Caki2 (cell line): ENCODE measurements at places on chromosomes 3 and 15.

- no peak for DNase-seq
Observed at GRCh38 chr15:80308002-80308401, 56.0 kb upstream of the CTXND1 start.

DNA sequence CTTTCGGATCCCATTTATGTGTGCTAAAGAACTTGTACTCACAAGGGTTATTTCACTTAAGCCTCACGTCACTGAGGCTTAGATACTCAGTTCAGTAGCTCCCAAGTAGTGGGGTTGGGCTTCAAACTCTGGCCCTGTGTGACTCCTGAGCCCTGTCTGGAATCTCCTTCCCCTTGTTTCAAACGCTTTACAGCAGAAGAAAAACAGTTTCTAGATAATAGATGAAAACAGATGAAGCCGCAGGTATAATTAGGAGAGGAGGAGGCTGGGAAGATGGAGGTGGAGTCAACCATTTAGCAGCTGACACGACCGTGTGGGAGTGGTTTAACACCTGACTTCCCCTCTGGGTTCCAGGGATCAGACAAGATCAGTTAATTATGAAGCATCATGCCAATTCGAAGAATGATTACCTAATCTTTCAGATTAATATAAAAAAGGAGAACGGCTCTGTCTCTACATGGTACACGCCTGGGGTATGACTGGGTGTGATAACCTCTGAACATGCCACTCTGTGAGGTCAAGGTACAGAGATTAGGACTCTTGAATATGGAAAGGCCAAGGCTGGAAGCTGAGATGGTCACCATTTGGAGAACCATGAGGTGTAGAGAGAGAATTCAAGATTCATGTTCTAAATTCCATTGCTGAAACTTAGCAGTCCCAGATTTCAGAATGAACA, 31.1 kb downstream of the TPM1 start:
- no peak for DNase-seq

- no peak for DNase-seq
Observed at GRCh38 chr3:164730815-164731360, 347.4 kb downstream of the SI start.

GRCh38 chr3:46449755-46450552, 14.8 kb downstream of the LTF start:
- no peak for DNase-seq

GRCh38 chr3:24017305-24017704, 72.2 kb downstream of the NR1D2 start:
- DNase-seq: no peak

DNA sequence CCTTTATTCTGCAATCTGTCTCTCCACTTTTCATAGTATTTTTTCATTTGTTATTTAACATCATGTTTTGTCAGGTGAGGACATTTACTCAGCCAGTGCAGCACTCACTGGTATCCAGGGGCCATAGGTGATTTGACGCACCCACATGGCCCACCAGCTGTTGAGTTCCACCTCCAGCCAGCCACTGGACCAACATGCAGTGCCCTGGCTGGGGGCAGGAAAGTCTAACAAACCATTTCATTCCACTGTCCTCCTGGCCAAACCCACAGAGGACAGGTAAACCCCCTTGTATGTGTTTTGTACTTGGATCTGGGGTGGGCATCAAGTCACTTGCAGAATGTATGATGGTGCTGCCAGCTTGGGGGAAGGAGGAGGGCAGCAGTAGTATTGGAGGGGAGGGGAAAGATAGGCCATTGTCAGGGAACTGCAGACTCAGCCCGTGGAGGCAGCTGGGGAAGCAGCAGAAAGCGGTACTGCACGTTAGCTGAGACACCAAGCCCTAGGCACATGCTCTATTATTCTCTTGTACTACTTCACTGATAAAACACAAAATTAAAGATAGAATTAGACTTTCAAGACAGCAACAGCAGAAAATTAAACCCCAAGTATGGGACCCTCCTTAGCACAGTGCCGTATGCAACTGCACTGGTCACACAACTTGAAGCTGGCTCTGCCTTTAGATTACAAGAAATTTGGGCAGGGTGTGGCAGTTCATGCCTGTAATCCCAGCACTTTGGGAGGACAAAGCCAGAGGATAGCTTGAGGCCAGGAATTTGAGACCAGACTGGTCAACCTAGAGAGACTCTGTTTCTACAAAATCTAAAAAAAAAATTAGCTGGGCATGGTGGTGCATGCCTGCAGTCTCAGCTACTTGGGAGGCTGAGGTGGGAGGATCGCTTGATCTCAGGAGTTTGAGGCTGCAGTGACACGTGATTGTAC, 15.4 kb upstream of the RPL24 start:
- no peak for DNase-seq

DNA sequence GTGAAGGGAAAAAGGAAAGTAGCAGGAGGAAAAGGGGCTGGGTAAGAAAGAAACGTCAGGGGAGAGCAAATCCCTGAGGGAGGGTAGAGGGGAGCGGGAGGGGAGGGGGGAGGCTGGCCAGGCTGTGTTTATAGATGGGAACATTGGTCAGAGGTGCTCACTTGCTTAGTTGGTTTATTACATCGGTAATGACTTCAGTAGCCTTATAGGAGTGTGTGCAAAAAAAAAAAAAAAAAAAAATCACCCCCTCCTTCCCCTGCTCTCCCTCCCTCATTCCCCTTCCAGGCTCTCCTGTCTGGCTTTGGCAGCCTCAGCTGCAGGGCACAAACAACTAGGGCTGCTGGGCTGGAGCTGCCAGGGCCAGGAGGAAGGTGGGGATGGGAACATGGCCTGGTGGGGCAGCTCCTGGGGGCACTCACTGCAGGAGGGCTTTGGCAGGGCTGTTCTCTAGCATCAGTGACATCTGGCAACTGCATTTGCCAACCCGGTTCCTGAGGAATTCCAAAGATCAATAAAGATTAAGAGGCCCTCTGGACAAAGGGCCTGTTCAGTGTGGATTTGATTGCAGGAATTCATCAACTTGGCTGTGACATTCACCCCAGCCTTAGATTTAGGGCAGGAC, 334.5 kb upstream of the FRG2C start:
- no peak for DNase-seq

DNA sequence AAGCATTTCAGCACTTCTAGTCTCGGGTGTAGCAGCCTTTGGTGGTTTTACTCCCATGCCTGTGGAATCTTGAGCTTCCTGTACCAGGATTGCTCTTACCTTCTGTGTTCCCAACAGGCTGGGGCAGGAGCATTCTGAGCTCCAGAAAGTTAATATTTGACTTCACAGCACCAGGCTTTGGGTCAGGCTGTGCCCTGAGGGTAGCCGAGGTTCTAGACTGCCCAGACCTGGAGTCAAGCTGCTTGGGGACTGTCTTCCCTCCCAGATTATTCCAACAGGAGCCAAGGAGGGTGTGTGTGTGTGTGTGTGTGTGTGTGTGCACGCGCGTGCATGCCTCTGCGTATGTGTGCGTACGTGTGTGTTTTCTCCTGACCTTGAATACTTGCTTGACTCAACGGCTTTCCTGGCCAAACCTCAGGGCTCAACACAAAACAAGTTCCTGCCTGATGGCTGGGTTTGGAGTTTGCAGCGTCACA, 94.8 kb downstream of the FLNB start:
- no peak for DNase-seq

GRCh38 chr3:195207056-195207455, 63.9 kb downstream of the XXYLT1 start:
- DNase-seq: no peak

DNA sequence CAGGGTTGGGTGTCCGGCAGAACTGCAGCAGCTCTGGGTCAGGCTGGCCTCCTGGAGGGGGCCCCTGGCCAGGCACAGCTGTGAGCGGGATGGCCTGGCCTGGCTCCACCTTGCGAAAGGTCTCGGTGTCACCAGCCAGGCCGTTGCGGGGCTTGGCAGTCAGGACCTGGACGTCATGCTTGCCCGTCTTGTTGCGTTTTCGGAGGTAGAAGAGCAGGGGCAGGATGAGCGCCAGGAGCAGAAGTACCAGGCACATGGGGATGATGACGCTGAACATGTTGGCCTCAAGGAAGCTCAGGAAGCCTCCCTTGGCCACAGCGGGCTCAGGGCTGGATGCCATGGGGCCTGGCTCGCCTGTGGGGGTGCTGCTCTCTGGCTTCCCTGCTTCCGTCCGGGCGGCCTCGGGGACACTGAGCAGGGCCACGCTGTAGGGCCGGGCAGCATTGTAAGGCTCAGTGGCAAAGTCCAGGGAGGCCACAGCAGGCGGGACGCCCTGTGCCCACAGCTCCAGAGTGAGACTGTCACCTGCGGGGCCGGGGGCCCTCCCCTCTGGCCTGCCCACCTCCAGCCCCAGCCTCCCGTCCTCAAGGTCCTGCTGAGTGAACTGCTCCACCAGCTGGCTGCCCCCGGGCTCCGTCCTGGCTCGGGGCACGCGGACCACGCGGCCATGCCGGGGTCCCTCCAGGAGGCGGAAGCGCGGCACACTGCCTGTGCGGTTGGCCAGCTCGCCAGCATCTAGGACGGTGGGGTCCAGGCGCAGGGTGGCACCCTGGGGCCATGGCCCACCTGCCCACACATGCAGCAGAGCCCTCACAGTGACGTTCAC, 28.1 kb downstream of the SNX33 start:
- no peak for DNase-seq

GRCh38 chr3:77039606-77040171, at the start of gene ROBO2:
Gene ROBO2, plus strand, starts transcription at chr3:77040099. Its CDS starts 687 bp downstream, at chr3:77040786.
- DNase-seq: peak; percentile 14

GRCh38 chr3:127001486-127002194, 18.7 kb downstream of the PLXNA1 start:
- DNase-seq: no peak

DNA sequence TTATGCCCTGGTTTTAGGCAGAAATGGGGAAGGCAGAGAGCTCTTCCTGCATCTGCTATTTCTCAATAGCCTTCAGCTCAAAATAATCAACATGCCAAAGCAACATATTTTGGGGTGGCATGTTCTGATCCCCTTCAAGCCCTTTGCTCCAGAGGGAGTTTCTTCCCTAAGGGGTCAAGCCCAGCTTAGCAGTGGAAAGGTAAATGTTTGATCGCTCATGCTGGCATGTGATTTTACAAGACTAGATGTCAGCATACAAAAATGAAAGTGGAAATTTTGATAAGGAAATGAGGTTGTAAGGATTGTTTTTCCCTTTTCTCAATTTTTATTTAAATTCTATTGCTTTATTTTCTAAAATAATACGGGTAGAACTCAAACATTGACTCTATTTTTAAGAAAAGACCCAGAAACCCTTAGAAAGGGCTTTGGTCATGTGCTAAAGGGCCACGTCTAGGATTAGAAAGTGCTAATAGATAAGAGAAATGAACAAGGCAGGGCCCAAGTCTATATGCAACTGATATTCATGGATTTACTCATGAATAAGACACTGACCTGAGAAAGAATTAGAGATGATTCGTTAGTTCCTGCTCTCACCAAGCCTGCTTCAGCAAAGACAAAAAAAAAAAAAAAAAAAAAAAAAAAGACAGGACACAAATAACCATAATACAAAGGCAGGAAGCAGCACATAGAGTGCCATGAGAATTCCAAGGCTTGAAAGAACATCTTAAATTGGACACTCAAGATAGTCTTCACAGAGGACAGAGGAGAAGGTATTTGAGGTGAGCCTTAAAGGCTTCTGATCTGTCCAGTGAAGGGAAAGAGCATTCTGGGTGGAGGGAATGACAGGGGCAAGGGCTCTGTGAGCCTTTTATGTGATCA, 55.0 kb upstream of the NR2E3 start:
- no peak for DNase-seq

DNA sequence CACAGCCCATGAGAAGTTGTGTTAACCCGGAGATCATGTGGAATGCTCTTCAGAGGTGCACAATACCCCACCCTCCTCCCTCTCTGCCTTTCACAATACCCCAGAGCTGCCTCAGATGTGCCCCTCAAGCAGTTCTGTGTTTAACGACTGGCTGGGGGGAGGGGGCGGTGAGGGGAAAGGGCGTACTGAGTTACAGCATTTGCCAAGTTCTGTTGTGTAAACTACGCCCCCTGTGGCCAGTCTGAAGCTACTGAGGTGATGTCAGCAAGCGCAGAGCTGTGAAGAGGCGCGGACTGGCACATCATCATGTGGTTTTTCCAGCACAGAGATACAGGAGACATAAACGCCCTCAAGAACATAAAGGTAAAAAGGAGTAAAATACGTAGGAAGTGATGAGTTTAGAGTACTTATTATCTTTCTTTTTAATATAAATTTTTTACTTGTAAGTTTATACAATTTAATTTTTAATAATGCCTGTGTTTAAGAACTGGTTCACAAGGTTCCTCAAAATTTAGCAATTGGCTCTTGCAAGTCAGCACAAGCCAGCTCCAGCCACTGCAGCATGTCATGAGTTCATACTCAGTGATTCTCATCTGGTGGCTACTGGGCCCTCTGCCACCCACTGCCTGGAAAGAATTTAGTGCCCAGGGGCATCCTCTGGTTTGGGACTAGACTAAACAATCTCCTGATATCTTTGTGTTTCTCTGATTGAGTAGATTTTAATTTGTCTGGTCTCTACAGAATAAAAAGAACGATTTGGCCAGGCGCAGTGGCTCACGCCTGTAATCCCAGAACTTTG, 1.7 kb downstream of the EPB42 start:
- no peak for DNase-seq

GRCh38 chr15:80777137-80777536, 2.0 kb upstream of the CEMIP start:
- no peak for DNase-seq

DNA sequence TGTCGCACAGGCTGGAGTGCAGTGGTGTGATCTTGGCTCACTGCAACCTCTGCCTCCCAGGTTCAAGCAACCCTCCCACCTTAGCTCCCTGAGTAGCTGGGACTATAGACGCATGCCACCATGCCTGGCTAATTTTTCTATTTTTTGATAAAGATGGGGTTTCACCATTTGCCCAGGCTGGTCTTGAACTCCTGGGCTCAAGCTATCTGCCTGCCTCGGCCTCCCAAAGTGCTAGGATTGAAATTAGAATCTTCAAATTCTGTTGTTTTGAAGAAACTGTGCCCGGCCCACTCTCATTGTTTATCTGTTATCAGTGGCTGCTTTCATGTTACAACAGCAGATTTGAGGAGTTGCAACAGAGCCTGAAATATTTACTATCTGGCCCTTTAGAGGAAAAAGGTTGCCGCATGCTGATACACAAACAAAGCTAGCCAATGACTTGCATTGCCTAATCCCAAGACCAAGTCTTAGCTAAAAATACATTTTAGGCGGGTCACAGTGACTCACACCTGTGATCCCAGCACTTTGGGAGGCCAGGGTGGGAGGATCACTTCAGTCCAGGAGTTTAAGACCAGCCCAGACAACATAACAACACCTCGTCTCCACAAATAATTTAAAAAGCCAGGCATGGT, 43.2 kb upstream of the PPP4R2 start:
- no peak for DNase-seq

GRCh38 chr15:96130734-96131133, 199.8 kb upstream of the NR2F2 start:
- DNase-seq: no peak

GRCh38 chr3:20935791-20936190, 749.8 kb upstream of the SGO1 start:
- no peak for DNase-seq

DNA sequence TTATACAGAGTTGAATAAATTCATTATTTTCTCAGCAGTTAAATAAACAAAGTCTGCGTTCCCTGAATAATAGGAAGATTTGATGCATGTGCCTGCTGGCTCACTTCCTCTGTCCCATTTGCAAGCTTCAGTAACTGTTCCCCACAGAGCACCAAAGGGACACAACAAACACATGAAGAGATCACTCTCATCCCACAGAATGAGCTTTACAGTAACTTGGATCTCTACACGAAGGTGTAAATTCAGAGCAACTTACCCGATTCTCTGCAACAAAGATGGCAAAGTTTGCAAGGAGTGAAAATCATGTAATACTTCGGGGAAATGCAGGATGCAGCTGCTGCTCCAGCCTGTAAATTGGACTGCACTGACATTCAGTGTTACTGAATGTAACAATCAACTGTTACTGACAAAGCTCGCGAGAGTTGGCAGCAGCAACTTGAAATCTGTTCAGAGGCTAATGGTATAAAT, at the start of gene BCHE:
Gene BCHE, minus strand, starts transcription at position 366 of the 468 bp plus-strand sequence. CDS start 6,390 bp downstream, outside the sequence.
- peak; percentile 89 for DNase-seq

GRCh38 chr15:98955331-98955730, 52.3 kb downstream of the PGPEP1L start:
- no peak for DNase-seq
